ENCODE measurements at places on chromosomes 2 and 18.

DNA sequence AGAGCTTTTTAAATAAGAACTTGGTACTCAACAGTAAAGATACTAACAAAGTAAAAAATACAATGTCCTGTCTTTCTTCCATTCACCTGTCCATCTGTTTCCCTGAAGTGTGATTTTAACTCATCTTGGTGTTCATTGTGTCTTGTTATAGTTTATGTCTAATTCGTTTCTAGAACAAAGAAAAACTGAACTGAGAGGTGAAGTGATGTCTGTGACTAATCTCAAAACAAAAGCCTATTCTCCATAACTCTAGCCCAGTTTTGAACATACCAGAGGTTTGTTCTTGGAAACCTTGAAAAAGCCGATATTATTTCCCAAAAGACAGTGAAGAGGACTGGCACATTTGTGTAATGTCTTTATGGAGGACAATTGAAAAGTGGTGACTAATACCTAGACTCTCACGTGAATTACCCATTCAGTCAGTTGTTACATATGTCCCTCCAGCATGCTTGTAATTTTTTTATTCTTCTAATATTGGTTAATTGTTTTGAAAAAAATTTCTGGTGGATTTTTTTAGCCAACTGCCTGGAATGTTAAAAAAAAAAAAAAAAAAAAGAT lies 725.8 kb downstream of the SATB2 start:
- no peak for DNase-seq

DNA sequence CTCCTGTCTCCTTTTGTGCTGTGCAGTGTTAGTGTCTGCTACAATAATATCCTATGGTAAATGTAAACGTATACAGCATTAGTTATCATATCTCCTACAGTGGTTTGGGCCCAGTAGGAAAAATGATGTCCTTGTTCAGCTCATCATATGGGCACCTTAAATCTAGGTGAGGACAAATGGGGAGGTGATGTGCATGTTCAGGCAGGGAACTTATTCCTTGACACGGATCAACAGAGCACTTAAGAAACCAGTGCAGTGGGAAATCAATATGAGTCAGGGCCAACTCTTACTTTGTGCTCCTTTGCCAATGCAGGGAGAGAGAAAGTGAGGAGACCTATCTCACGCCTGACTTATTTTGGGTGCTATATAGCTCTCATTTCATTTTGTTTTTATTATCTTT lies 76.4 kb downstream of the KLHL14 start:
- DNase-seq: no peak

- no peak for DNase-seq
These were observed 187.4 kb downstream of the DNER start for GRCh38 chr2:229526951-229527350.

- no peak for DNase-seq
These were observed 28.0 kb upstream of the CCNYL1 start for GRCh38 chr2:207683438-207683837.

DNA sequence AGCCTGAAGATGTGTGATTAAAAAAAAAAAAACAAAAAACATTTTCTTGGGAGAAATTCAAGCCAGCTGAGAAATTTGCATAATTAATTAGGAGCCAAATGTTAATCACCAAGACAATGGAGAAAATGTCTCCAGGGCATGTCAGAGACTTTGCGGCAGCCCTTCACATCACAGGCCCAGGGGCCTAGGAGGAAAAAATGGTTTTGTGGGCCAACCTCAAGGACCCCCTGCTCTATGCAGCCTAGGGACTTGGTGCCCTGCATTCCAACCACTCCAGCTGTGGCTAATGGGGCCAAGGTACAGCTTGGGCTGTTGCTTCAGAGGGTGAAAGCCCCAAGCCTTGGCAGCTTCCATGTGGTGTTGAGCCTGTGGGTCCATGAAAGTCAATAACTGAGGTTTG lies 241.9 kb upstream of the THUMPD2 start:
- DNase-seq: no peak

Data from NCI-H524 treated with DMSO at 0.1 percent for 48 hours (cell line).